Activated T-cell treated with anti-CD3 and anti-CD28 coated beads for 4 hours (primary cell): ENCODE measurements at places on chromosomes 6 and 20.

DNA sequence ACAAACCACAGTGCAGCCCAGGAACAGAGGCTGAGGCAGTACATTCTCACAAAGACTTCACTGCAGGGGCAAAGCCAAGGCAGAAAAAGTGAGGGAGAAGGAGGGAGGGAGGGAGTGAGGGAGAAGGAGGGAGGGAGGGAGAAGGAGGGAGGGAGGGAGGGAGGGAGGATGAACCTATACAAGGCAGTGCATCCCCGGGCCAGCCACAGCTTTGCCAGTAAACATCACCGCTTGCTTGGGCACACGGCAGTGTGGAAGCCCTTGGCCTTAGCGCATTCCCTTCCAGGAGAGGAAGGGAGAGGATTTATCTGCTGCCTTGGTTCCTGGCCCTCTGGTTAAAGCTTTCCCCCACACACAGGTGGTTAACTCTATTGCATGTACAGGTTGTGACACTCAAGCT is 234.0 kb downstream of the PTPRT start:
- DNase-seq: no peak

DNA sequence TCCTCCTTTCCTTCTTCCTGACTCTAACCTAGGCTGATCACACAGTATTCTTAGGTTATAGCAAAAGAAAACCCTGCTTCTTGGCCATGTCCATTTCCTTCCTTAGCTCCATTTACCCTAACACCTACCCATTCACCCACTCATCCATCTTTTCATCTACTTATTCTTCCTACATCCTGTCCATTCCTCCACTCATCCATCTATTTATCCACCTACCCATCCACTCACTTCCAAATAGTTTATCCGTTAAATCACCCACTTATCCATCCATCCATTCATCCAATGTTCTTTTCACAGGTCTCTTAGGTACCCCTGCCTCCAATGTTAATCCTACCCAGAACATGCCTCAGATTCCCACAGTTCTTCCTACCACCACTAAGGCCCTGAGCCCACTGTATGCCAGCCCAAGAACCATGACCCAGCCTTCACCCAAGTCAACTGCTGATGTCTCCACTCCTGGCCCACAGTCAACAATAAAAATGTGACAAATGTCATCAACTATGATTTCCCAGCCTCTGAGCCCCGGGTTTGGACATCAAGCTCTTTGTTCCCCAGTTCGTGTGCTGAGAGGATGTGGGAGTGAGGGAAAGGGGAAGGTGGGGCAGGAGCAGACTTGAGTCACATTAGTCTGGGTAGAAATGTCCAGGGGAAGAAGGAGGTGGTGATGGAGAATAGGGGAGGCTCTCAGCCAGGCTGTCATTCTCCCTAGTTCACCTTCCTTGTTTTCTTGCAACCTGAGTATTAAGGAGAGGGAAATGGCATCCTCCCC is 24.4 kb downstream of the TREML4 start:
- no peak for DNase-seq

DNA sequence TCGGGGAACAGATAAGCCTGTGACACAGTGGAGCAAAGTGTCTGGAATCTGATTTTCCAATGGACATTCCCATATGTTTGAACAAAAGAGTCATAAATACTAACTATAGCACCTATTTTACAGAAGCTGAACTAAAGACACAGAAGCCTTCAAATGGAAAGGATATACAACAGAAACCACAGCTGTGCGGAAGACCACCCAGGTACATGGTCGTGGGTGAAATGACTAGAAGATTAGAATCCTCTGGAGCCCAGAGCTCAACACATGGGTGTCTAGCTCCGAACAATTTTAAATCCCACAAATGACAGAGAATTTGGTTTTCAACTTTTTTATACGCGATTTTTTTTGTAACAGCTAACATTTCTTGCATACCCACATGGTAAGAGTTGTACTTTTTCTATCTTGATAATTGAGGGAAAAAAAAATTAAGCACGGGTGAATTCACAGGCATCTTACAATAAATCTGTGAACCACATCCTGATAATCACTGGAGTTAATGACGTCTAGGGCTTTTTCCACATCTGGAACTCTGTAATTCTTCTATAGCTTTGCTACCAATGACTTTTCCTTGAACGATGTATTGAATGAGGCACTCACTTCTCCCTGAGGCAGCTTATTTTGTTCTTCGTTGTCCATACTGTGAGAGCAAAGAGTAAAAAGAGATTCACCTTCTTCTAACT is 271.1 kb upstream of the AGPAT4 start:
- no peak for DNase-seq

- no peak for DNase-seq
Measured at GRCh38 chr20:24045621-24046318, 57.2 kb upstream of the GGTLC1 start.

DNA sequence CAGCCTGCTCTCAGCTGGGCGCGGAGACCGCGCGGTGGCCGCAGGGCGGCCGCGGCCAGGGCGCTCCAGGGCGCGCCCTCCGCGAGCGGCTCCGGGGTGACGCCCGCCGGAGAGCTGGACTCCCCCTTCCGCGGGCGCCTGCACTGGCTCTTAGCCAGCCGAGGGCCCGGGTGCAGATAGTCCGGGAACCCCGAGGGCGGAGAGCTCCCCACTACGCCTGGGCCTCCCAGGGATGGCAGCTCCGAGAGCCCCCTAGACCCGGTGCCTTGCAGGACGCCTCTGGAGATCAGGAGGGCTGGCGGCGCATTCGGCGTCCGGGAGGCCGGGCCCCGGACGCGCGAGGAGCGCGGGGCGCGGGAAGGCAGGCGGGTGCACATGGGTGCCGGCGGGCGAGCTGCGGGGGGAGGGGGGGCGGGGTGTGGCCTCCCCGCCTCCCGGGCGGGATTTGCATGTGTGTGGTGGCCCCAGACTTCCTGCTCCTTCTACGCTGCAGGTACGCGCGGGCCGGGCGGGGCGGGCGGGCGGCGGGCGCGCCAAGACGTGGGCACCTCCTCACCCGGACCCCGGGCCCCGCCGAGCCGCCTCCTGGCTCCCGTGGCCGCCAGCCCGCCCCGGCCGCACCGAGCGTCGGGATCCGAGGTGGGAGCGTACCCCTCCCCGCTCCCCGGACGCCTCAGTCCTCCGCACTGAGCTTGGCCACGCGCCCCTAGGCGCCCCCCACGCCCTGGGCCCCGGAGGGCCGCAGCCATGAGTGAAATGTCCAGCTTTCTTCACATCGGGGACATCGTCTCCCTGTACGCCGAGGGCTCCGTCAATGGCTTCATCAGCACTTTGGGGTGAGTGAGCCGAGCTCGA is at the start of gene ITPR3:
Gene ITPR3, plus strand, starts transcription at position 467 of the 855 bp plus-strand sequence. Its CDS starts 281 bp downstream, at position 748.
- DNase-seq: peak; percentile 51

DNA sequence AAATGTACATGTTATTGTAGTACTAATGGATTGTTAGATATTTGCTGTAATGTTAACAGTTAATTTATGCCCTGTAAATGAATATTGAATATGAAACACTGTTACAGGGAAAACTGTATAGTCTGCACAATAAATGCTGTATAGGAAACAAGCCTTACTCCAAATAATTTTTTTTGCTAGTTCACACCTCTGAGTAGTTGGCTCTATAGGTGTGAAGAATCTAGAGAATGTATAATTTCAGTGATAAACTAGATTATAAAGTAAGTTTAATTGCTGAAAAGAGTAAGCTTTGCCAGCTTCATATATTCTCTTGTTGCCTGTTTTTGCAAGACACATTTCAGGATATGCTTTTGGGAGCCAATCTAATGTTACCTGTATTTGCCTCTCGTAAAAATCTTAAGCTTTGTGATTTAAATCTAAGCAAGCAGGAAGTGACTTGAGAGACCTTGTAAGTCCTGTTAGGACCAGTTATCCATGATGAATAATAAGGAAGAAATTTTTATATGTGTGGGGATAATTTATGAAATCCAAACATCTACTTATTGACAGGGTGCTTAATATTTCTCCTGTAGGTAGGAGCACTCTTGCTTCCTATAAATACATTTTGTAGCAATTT is 232.4 kb downstream of the ZFAND3 start:
- DNase-seq: no peak

GRCh38 chr20:10637031-10637559 is 36.7 kb downstream of the JAG1 start:
- no peak for DNase-seq

DNA sequence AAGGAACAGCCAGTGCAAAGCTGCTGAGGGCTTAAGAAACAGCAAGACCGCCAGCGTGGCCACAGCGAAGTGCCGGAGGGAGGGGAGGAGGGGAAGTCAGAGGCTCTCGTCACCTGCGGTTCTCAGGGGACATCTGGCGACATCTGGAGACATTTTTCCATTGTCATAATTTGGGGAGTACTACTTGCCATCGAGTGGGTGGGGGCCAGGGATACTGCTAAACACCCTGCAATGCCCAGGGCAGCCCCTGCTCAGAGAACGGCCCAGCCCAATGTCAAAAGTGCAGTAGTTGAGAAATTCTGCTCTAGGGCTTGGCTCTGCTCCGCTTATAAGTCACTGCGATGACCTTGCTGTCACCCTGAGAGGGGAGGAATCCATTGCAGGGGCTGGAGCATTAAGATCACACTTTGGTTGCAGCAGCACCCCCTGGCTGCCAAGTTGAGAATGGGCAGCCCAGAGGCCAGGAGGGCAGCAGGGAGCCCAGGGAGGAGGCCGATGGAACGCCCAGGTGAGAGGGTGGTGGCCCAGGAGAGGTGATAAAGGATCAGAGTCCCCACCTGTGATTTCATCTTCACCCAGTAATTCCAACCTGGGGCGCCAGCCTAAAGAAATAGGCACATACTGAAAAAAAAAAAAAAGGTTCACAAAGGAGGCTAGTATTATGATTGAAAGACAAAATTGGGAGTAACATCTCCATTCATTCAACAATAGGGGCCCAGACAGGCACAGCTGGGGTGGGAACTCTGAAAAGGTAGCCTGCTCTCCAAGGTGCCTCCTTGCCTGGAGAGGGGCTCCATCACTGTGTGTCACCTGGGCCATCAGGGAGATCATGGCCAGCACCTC is 218.2 kb downstream of the BMP7 start:
- no peak for DNase-seq

DNA sequence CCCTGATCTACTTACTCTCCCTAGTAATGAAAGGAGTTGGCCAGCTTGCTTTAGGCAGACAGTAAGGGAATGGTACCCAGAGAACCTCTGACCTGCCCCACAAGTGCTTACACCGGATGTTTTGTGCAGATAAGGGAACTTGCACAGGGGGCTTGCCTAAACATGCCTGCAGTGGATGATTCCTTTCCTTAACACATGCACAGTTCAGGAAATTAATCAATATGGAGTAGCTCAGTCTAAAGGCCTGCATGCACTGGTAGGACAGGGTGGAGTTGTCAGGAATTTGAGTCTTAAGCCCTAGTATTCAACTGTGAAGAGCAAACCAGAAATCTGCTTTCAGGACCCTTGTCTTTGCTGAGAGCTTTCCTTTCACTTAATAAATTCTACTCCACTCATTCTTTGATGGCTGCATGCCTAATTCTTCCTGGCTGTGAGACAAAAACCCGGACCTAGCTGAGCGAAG is 3.9 kb upstream of the TRIM38 start:
- no peak for DNase-seq

GRCh38 chr6:145119081-145119480 is 616.2 kb downstream of the EPM2A start:
- no peak for DNase-seq

DNA sequence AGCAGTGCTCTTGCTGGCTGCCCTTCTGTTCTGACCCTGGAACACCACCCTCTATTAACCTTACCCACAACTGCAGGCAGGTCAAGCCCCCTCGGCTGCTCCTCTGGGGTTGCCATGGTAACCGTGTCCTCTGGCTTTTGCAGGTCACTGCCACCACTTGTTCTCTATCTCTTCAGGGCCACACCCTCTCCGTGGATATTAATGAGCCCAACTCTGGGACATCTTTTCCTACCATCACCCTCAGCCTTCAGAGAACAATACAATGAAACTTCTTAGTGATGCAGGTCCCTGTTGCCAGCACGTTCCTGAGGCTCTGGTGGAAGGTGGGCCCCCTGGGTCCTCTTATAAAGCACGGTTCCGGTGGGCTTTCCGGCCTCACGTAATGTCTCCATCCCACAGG is 30.8 kb upstream of the MICB start:
- no peak for DNase-seq

DNA sequence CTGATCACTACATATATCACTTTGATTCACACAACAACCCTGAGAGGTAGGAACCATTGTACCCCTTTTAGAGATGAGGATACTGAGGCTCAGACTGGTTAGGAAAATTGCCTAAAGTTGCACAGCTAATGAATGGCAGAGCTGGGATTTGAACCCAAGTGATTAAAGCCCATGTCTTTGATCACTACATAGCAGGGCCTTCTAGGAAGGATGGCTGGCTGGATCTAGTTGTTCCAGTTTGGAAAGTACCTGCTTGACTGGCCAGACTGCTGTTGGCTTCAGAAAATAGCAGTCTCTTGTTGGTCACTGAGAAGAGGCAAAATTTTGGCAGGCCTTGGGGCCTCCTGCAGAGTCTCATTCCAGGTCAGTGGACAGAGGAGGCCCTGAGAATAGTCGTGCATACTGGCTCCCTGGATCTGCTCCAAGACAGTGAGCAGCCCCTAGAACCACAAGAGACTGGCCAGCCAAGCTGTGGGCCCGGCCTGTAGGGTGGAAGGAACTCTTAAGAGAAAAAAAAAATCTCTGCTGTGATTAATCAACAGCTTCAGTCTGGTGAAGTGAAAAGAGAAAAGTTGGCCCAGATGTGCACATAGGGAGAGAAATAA is 17.5 kb downstream of the PPARD start:
- DNase-seq: no peak

DNA sequence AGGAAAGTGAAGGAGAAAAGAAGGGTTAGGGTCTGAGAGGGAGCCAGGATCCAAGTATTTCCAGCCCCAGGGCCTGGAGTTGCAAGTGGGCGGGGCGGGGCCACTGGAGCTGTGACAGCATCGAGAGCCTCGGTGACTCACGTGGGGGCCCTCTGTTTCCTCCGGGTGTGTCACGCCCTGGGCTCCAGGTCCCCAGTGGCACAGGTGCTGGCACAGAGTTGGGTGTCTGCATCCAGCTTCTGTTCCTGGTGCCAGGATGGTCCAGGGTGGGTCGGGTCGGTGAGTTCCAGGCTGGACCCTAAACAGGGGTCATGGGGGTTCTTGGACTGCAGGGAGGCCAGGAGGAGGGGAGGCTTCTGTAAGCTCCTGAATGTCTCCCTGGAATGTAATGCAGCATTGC is 16.7 kb downstream of the RAET1L start:
- no peak for DNase-seq

- DNase-seq: no peak
Measured at GRCh38 chr6:38271081-38271480, 368.6 kb downstream of the BTBD9 start.

- DNase-seq: no peak
Measured at GRCh38 chr6:157390273-157391060, 9.5 kb downstream of the ZDHHC14 start.

GRCh38 chr6:148824960-148825359 is 78.1 kb downstream of the UST start:
- no peak for DNase-seq

DNA sequence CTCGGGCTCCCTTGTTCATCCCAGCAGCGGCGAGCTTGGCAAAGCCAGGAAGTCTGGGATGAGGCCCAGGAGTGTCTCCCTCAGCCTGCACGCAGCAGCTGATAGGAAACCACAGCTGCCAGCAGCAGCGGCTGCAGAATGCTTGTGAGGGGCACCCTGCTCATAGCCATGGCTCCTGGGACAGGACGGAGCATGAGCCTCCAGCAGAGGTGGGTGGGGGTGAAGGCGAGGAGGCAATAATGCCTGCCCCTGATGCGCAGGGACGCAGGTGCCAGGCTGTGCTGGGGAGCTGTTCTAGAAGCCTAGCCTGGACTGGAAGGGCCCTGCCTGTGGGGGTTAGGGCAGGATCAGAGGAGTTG is 157.9 kb downstream of the CD83 start:
- DNase-seq: no peak

- DNase-seq: no peak
Measured at GRCh38 chr6:4459996-4460395, 316.2 kb upstream of the CDYL start.

GRCh38 chr20:23068283-23068682 is 17.8 kb downstream of the CD93 start:
- DNase-seq: no peak
